ENCODE measurements at places on chromosomes 3 and 15.

DNA sequence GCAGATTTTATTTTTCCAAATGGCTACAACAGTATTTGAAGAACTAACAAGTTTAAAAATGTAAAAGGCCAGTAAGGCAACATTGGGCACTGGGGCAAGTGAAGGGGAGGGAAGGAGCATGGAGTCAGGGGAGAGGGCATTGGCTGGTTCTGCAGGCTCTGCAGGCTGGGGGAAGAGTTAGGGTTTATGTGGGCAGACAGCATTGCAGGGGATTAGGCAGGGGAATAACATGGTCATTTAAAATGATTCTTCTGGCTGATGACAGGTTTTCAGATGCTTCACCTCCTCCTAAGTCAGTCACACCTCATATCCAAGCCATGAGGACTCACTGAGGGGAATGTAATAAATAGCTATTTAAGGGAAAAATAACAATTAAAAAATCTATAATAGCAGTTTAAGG, 52.6 kb downstream of the BTD start:
- DNase-seq, result no peak

DNA sequence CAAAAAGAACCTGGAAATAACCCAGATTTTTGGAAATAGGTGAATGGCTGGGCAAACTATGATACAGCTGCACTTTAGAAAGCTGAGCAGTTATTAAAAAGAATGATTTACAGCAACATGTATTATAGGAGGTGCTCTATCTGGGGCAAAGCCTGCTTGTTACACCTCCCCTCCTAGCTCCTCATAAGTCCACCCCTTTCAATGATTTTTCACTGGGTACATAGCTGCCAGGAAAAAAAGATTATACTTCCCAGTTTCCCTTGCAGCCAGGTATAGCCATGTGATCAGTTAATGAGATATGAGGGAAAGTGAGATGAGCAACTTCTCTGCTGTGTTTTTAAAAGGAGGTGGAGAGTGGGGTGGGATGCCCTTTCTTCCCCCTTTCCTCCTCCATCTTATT, 97.7 kb downstream of the CHST2 start:
- no peak for DNase-seq

GRCh38 chr15:43774062-43774461, 2.7 kb downstream of the ELL3 start:
- DNase-seq, result no peak

GRCh38 chr3:12395349-12396012, 88.8 kb upstream of the TSEN2 start:
- DNase-seq, result no peak

DNA sequence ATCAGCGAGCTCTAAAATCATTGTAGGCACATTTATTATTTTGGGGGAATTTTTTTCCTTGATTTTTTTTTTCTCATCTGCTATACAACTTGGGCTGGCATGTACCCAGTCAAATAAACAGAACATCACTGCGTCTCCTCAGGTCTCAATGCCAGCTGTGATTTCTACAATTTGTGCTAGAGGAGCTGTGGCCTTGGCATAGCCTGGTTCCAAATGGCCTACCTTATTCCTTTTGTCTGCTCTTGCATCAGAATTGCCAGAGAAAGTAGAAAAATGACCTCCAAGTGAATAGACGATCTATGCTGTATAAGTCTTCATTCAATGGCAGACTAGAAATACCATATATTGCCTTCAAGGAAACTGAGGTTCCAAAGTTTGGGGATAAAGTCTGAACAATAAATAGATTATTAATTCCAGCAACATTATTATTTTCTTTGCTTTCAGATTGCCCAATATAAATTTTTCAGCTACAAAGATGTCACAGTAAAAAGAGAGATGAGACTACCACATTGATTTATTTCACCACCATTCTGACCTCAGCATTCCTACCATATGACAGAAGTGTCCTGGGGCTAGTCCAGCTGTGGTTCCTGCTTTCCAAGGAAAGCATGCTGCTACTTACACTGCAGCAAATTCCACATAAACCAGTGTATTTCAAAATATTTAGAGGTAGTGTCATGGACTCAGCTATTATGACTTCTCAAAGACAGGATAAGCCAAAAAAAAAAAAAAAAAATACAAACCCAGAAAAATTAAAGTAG, 493.9 kb upstream of the ZNF385D start:
- DNase-seq, result no peak

- no peak for DNase-seq
Observed at GRCh38 chr3:99638167-99638948, at the start of gene COL8A1. Gene COL8A1, plus strand, starts transcription at chr3:99638594. Its CDS starts 152,089 bp downstream, at chr3:99790683.

DNA sequence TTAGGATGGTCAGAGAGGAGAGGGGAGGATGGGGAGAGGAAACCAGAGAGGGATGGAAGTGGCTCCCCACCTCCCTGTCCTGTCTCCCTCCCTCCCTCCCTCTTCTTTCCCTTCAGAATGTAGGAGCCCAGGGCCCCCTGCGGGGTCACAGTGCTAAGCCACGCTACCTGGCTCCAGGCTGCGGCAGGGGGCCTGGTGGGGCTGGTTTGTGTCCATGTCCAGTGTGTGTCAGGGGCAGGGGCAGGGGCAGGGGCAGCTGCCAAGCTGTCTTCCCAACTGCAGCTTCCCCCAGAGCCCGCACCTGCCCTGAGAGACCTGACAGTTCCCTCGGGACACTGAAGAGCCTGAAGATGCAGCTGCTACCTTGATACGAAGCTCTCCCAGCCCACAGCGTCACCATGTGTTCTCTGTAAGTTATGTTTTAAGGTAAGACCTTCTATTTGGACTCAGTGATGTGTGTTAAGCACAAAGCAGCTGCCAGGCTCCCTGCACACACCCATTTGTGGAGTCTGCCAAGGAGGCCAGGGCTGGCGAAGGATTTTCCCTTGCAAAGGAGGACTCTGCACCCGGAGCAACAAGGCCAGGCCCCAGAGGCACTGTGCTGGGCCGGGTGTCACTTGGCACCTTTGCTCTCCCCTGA, 121.8 kb upstream of the SMAD3 start:
- DNase-seq, result no peak

DNA sequence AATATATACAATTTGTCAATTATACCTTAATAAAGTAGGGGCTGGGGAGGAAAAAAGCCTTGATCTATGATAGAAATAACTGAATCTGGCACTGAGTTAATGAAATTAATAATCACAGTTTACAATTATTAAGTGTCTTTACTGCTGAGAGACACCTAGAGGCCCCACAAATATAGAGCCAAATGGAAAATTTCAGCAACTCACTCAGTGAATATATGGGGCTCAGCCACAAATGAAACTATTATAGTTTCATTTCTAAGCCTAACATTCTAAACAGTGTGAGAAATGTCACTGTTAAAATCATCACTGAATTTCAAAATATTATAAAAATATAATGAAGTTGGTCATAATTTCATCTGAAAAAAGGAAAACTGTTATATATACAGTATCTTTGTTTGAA, 40.3 kb downstream of the GNB4 start:
- DNase-seq, result no peak

DNA sequence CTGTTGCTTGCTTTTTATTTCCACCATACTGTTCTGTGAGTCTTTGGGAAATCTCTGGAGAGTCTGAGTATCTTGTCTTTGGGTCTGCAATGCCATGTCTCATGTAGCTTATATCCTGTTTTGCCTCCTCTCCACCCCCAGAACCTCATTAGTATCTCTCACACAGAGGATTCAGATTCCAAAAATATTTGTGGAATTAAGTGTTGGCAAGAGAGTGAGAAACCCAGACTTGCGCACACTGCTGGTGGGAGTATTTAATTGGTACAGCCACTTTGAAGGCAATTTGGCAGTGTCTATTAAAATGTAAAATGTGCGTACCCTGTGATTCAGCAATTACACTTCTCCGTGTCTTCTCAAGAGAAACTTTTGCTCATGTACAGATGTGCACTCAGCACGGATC, 68.6 kb downstream of the ZNF621 start:
- DNase-seq, result no peak

- no peak for DNase-seq
Observed at GRCh38 chr3:197595470-197596185, 39.9 kb upstream of the BDH1 start.

GRCh38 chr3:141422961-141423582, 54.8 kb downstream of the ZBTB38 start:
- DNase-seq, result no peak

DNA sequence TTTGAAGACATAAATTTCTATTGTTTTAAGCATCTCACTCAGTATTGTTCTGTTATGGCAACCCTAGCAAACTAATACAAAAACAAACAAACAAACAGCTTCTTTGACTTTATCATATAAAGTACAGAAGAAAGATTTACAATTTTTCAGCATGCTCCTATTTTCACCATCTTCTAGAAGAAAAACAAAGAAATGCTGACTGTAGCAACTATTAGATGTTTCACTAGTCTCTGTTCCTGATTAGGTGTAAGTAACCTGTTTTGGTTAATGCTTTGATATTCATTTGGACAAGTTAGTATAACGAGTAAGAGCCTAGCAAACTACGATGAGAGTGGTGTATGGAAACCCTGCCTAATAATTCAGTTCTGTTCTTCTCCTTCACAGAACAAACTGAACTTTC, 478.5 kb downstream of the NAALADL2 start:
- no peak for DNase-seq

- DNase-seq, result no peak
Observed at GRCh38 chr3:38515367-38515766, 19.2 kb downstream of the EXOG start.

- DNase-seq, result no peak
Observed at GRCh38 chr3:48468329-48468731, 21.8 kb downstream of the ATRIP start.

DNA sequence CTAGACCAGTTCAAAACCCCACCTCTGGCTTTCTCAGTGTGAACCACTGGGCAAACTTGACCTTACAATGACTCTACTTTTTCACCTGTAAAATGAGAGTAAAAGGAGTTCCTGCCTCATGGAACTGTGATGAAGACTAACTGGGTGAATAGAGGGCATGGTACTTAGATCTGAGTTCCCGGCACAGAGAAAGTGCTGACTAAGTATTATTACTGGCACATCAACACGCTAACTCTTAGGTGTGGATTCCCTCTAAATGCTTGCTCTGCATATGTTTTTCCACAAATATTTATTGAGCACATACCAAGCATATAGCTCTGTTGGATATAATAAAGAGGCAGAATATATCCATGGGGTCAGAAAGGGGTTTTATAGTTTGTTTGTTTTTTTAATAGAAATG, 437.8 kb downstream of the MAGI1 start:
- DNase-seq, result no peak

GRCh38 chr3:14490831-14491230, 49.3 kb downstream of the GRIP2 start:
- no peak for DNase-seq

GRCh38 chr15:95922431-95922830, 408.1 kb upstream of the NR2F2 start:
- DNase-seq, result no peak

GRCh38 chr15:29130951-29131839, 138.4 kb downstream of the NSMCE3 start:
- no peak for DNase-seq

DNA sequence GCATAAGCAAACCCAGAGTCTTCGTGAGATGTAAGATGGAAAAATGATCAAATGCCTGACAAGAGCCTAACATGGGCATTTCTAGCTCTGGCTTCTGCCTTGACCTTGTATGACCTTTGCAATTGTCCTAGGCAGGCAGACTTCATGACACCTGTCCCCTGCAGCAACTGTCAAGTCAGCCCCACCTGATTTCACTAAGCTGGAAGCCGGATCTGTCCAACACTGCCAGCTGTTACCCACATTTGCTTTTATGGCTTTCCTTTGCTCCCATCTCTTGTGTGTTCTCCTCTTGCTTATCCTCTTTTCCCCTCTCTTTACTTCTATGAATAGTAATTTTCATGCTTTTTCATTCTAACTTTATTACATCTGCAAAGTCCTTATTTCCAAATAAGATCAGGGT, 48.5 kb upstream of the TNIK start:
- DNase-seq, result no peak

DNA sequence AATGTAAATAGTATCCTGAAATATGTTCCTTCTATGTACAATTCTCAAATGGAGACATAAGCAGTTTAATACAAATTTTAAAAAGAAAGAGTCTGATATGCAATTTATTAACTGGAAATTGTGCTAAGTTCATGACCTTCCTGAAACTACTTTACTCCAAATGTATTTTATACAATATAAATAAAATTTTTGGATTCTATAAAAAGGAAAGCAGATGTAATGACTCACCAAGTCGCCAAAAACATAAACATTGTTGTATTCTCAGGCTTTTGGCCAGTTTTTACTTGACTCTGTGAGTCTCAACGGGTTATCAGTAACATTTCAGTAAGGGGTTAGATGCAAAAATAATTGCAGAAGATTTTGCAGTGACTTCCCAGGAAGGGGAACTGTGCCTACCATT, 948.2 kb downstream of the EPHA3 start:
- no peak for DNase-seq

GRCh38 chr3:37559461-37559860, 302.2 kb upstream of the CTDSPL start:
- no peak for DNase-seq

GRCh38 chr3:46695177-46695961, 1.9 kb upstream of the ALS2CL start:
- no peak for DNase-seq
